ENCODE measurements at places on chromosomes 4 and X. TPM values are rescaled to one million over a fixed set of nuclear protein-coding genes. Genes with fewer than 3 reads are reported as not detected.

- DNase-seq = no peak
Measured at GRCh38 chrX:129823115-129823514, 20.6 kb downstream of the ZDHHC9 start.

Gene VCX3A
- total RNA-seq = not detected

DNA sequence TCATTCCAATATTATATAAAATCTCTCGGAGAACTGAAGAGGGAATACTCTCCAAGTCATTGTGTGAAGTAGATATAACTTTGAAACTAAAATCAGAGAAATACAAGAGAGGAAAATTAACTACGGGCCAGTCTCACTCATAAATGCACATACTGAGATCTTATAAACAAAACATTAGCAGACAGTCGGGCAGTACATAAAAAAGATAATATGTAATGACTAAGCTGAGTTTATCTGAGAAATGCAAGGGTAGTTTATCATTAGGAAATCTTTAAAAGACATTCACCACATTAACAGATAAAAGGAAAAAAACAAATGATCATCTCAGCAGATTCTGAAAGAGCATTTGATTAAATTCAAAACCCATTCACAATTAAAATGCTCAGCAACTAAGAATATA lies 116.7 kb downstream of the NYX start:
- no peak for DNase-seq

DNA sequence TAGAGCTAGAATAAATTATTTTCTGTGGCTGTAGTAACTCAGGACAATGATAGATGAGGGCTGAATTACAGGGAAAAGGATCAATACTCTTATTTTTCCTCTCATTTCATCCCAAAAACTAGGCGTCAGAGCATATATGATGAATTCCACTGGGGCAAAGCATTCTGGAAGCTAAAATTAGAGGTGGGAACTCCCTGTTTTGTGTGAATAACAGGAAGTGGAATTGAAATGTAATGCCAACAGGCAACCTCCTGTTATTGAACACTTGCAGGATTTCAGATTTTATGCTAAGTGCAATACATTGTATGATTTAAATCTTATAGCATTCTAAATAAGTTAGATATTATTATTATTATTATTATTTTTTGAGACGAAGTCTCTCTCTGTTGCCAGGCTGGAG lies 20.9 kb downstream of the HSD17B11 start:
- DNase-seq = no peak

- DNase-seq = no peak
Measured at GRCh38 chrX:15349046-15349445, 13.7 kb upstream of the PIGA start.

GRCh38 chr4:159027535-159027934 lies 75.3 kb upstream of the RAPGEF2 start:
- no peak for DNase-seq

DNA sequence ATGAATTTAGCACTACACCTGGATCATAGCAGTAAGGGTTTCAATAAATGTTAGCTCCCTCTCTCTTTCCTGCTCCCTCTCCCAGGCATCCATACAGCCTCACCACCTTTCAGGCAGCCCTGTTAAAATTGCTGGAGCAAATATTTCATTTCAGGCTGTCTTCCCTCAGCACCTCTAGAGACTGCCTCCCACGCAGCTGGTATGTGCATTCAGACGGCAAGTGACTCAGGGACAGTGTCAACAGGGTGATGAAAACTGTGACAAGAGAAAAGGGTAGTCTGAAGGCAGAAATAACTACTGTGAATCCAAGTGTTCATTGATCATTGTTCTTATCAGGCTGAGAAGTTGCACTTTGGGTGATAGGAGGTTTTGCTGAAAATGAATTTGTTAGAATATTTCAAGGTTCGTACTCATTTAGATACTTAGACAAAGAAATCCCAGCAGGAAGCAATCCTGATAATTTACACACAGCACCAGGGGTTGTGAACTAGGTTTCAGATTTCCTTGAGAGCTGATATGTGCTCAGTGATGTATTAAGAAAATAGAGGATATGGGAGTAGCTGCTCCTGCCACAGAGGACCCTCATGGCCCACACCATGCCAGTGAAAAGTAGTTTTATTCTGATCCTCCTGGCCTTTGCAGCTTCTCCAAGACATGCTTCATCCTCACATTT lies 424.2 kb downstream of the FGF13 start:
- DNase-seq = no peak

DNA sequence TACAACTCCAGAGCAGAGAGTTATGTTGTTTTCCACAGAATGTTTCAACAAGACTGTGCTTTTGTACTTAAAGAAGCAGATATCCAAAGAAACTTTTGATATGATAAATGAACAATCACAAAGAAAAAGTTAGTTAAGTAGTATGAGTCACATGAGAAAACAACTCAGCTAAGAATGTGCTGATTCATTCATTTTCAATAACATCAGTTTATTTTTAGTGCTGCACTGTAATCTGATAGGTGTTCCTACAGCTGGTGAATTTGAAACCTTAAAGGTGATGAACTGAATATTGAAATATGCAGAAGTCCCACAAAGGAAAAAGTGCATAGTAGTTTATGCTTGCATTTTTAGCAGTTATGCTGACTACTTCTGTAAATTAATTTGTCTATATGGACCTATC lies 180.3 kb upstream of the TENM3 start:
- no peak for DNase-seq

GRCh38 chr4:78020677-78021076 lies 36.4 kb upstream of the FRAS1 start:
- DNase-seq = no peak

GRCh38 chr4:186449954-186450353 lies 105.4 kb downstream of the MTNR1A start:
- DNase-seq = no peak

Gene NPY5R
- under 0.01 TPM for total RNA-seq

DNA sequence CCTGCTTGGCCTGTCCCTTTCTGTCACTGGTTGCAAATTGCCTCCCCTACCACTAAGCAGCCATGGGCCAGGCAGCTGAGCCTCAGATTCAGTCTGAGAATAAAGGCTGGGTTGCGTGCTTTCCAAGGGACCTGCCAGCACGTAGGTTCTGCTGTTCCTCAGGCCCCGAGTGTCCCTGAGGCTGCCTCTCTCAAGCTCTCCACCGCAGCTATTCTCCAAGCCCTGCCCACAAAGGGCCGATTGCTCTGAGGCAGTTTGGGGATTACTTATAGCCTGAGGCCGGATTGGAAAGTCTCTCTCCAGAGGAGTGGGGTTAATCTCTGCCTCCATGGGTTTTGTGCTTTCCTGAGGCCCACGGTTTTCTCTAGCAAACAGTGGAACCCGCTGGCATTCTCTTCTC lies 590.7 kb downstream of the BCOR start:
- no peak for DNase-seq

GRCh38 chrX:12021698-12022097 lies 116.6 kb upstream of the FRMPD4 start:
- DNase-seq = no peak

DNA sequence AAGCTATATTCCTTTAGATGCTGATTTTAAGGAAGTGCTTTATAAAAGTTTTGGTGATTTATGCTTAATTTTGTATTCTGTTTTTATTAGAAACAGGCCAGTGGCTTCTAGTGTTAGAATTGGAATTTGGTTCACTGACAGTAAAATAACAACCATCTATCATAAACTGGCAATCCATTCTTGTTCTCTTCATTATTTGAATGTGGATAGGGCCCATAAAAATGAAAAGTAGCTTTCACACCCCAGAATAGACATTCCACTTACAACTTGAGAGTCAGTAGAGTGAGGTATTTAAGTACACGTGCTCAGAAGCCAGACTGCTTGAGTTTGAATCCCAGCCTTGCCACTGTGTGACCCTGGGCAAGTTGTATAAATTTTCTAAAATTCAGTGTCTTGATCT lies 232.4 kb upstream of the CTSO start:
- DNase-seq = no peak

Gene FREM3
- not detected for total RNA-seq

Gene SHISA3
- total RNA-seq = 1.5 TPM

DNA sequence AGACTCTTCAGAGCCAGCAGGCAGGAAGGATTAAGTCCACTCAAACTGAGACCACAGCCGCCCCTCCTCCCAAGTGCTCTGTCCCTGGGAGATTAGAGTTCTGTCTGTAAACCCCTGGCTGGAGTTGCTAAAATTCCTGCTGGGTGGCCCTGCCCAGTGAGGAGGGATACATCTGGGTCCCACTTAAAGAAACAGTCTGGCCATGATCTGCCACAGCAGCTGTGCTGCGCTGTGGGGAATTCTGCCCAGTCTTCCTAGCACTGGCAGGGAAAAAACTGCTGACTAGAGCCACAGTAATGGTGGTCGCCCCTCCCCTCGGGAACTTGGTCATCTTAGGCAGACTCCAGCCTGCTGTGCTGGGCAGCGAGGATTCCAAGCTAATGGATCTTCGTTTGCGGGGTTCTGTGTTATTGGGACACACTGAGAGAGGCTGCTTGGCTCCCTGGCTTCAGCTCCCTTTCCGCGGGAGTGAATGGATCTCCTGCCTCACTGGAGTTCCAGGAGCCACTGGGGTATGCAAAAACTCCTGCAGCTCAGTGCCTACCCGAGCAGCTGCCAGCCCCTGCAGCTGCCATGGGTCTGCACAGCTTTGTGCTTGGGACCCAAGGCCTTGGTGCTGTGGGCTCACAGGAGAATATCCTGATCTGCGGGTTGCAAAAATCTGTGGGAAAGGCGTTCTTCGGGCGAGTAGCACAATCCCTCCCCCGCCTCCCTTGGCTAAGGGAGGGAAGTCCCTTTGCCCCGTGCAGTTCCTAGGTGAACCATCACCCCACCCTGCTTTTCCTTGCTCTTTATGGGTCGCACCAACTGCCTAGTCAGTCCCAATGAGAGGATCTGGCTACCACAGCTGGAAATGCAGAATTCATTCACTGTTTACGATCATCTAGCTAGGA lies 15.7 kb downstream of the ZXDB start:
- no peak for DNase-seq

Gene CRLF2
- total RNA-seq = not detected

Gene HHIP
- total RNA-seq = not detected
